T-helper 17 cell (primary cell): ENCODE measurements at places on chromosomes 7 and 10.

DNA sequence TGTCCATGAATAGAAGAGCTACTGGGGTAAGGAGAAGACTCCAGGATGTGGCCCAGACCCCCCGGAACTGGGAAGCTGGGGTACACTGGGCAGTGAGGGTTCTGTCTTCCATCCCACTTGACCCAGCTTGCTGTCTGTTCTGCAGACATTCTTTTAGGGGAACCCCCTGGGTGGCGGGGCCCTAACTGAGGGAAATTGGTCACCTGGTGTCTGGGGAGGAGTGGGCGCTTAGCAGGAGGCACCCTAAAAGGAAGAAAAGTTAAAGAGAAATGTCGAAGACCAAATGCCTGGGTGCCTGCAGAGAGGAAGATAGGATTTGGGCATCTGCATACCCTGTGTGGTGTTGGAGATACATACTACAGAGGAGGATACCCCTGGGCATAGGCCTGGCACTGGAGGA, 1.0 kb downstream of the AP1S1 start:
- no peak for DNase-seq

DNA sequence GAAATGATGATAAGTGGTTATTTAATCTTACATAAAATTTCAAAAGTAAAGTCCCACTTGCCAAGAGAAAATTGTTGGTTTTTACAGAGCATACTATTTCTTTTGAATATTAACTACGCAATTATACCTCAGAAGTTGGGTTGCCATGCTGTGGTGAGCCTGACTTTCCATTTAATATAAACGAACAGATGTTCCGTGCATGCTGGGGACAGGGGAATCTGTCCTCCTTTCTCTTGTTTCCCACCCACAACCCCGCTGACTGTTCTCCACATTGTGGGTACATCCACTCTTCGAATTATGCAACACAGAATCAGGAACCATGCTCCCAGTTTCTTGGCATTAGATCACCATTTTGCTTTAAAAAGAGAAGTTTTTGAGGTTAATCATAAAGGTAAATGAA, 29.2 kb upstream of the RTKN2 start:
- no peak for DNase-seq

DNA sequence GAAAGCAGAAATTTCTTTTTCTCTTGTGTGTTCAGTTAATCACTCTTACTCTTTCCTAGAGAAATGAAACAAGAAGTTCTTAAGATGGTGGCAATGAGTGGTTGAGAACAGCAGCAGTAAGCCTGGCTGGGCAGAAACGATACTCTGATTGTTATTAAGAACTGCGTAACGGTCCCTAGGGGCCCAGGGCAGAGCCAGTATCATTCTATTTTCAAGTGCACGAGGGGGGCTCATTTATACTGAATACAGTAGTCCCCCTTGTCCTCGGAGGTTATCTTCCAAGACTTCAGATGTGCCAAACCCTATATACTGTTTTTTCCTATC, 64.9 kb downstream of the EEPD1 start:
- DNase-seq = no peak

DNA sequence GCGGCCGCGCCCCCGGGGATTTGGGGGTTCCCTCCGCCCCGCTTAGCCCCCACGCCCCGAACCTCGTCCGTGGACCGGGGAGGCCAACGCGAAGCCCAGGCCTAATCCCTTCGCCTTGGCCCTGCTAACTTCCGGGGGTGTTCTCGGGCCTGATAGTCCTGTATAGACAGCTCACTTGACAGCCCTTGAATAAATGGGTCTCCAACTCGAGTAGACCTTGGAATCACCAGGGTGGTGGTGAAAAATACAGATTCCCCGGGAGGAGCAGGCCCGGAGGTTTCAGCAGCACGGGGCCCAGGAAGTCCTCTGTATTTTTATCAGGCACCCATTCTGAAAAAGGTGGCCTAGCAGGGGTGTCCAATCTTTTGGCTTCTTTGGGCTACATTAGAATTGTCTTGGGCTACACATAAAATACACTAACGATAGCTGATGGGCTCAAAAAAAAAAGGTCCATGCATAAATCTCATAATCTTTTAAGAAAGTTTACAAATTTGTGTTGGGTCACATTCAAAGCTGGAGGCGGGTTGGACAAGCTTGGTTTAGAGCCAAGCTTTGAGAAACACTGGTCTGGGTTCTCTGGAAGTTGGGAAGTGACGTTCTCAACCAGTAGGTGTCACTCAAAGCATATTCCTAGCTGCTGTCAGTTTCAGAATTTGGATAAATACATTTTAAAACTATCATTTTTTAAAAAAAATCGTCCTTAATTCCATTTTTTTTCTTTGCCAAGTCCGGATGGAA, 221.7 kb downstream of the PHTF2 start:
- DNase-seq = no peak

DNA sequence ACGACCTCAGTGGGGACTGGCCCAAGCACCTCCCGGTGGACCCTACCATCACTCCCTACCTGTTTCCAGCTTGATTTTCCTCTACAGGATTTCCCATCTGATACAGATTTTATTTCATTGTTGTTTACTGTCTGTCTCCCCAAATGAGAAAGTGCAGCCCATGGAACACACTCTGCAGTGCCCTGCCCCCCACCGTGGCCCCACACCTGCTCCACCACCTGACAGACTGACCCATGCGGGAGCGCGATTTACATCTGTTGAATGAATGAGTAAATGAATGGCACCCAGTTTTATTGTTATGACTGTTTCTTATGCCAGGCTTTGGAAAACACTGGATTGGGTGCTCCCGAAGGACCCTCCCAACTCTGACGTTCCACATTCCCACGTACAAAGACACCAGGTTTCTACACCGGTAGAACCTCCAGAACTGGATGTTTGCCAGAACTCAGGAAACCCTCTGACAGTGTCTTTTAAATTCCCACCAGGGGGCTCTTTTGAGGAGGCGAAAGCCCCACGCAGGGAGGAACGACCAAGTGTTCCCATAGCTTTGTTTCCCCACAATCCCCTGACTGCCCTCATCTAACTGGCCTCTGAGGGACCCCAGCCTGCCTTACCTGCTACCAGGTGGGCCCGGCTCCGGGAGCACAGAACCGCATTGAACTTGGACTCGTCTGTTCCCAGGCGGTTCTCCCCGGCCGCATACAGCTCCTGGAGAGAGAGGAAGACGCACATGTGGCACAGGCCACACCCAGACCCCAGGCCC, 29.0 kb downstream of the PLAC9 start:
- DNase-seq = no peak

DNA sequence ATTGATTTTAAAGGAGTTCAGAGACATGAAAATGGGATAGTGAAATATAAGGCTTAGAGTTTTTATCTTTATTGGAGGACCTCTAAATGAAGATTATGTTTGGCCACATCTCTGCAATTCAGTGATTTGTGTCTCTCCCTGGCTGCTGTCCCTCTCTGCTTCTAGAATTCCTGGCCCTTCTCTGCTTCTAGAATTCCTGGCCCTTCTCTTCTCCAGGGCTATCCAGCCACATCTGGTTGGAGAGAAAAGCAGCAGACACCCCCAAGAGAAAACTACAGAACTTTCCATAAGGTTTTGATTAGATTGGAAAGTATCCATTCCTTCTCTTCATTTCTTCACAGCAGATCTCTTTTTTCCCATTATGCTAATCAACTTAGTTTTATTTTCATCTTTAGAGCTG, 135.5 kb downstream of the NPY start:
- no peak for DNase-seq

DNA sequence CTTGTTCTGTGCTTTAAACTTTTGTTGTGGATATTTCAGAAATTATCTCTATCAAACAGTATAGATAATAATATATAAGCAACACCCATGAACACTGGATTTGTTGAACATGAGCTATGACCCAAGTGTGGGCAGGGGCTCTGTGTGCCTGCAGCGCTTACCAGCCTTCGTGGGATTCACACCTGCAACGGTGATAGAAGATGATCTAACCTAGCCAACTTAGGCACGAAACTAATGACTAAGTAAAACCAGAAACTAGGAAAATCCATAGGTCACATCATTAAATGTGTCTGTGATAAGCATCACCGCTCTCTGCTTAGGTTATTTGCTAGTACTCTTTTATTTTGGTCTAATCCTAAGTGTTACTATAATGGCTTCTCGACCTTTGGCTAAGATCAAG, 18.0 kb downstream of the SPAG6 start:
- no peak for DNase-seq

DNA sequence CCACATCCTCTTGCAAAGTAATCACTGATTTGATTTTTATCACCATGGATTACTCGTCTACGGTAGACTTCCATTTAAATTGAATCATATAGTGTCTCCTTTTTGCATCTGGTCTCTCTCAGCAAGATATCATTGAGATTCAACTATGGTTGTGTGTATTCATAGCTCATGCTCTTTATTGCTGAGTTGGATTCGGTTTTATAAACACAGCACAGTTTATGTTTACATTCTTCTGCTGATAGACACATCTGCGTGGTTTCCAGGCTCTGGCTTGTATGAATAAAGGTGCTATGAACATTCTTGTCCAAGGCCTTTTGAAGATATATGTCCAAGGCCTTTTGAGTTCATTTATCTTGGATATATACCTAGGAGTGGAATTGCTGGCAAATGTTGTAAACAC, 356.5 kb upstream of the CELF2 start:
- no peak for DNase-seq

DNA sequence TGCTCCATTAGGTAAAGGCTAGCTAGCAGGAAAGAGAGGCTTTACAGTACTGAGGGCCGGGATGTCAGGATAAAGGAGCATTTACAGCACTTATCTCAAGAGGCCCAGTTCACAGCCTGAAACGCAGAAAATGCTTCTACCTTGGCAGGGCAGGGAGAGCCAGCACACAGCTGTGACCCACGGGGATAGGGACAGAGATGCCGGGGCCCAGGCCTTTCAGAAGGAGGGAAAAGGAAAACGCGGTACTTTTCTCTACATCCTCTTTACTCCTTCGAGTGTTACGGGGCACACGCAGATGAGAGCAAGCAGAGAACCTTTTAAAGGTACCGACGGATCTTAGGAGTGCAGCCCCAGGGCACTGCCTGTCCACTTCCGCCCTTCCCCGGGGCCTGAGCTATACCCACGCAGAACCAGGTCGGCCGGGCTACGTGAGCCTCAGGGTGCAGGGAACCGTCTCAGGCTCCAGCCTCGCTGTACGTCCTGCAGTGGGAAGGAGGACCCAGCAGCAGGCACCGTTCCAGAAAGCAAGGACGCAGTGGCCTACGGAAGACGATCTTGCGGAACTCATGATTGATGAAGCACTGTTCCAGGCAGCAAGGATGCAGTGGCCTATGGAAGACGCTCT, 232.3 kb downstream of the ELFN1 start:
- no peak for DNase-seq

DNA sequence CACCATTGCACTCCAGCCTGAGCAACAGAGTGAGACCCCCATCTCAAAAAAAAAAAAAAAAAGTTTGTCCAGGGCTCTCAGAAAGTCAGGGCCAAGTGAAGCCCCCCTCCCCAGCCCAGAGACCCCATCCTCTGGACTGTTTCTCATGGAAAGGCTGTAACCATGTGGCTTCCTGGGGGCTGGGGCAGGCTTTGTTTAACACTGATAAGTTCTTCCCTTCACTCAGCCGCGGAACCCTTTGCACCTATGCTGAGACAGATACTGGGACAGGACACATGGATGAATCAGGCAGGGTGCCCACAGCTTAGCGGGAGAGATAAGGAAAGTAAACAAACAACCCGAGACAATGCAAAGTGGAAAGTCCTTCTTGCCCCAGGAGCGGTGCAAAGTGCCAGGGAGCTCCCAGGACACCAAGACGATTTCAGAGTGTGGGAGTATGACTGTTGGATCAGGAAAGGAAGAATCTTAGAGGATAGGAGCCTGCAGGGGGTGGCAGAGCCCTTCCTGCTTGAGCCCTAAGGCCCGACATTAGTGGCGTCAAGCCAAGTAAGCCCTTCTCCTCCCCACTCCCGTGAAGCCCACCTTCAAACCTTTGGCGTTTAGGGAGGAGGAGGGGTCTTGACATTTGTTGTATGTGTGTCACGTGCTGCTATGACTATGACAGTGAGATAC, 11.6 kb downstream of the MLXIPL start:
- no peak for DNase-seq

GRCh38 chr7:73773700-73774517, 3.8 kb upstream of the CLDN3 start:
- DNase-seq = no peak

DNA sequence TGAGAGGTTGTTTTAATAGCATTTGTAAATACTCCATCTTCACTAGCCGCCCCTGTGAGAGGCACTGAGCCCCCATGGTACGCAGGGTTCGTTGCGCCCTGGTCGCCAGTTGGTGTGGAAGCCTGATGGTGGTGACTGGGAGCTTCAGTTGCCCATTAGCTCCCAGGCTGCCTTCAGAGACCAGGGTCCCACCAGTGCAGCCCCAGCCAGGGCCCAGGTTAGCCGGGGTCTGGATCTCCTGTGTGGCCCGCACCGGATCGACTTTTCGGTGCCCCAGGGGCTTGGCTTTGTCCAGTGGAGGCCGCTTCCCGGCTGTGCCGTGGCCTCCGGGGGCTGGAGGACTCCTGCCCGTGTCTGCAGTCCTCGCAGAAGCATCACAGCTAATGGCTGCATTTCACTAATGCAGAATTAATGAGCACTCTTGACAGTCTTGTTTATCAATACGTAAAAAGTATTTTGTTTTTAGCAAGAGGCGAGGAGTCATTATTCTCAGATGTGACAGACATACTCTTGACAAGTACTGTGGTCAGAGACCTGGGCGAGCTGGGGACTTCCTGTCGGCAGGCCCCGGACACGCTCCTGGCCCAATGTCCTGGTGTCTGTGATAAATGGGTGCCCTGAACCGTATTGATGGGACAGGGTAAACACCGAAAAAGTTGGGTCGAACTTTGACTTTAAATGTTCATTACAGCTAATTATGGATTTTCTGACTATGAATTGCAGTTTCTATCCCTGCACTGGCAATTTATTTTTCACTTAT, 99.8 kb downstream of the NKX6-2 start:
- DNase-seq = no peak

DNA sequence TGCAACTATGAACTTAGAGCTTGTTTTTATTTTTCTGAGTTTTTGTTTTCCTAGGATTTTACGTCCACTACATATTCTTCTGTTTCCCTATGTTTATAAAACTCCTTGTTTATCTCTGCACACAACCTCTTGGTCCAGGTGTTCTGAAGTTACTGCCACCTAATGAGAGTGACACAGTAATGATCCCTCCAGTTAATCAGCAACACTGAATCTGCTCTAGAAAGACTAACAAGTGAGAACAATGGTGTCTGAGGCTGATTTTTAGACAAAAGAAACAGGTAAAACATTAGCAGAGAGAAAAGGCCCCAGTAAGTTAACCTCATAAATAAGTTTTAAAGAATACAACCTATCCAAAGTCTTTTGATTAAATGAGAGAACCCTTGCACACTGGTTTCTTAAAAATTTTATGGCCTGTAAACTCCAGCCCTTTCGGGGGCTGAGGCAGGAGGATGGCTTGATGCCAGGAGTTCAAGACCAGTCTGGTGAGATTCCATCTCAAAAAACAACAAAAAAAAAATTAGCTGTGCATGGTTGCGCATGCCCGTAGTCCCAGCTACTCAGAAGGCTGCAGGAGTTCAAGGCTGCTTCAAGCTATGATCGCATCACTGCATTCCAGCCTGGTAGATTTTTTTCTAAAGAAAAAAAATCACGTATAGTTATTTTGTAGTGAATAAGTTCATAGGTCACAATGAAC, 397.6 kb downstream of the MAGI2 start:
- DNase-seq = no peak
